ENCODE measurements at places on chromosomes 5 and 9. TPM values are rescaled to one million over a fixed set of nuclear protein-coding genes. Genes with fewer than 3 reads are reported as not detected.

- DNase-seq: peak; percentile 70
Measured at GRCh38 chr9:136686534-136686793, 793 bp downstream of the AGPAT2 start.

GABRA6 gene
- total RNA-seq: not detected

PDE6A gene
- not detected for total RNA-seq

GRCh38 chr5:125293726-125294125 is 547.3 kb upstream of the ZNF608 start:
- DNase-seq: no peak

DNA sequence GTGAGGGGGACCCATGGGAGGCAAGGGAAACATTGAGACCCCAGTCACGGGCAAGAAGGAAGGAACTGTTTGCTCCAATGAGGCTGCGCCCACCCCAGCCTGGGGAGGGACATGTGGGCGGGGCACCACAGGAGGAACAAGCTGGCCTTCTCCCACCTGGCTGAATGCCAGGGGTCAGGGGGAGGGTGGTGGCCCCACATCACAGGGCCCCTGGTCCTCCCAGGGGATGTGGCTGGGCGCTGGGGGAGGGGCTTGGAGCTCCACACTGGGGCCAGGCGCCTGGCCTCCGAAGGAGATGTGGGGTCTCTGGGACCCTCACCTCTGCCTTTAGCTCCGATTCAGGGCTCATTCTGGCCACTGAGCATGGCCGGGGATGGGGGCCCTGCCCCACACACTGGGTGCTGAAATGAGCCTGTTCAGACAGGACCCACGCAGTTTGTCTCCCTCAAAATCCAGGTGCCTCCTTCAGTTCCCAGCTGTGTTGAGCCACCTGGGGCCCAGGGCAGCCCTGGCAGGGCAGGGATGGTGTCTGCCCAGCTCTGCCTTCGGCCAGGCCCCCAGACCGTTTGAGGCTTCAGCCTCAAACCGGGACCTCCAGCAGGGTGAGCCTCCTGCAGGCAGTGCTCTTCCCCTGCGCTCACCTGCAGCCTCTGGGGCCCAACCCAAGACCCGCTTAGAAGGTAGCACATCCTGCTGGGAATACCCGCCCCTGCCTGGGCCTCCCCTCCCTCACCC is 33.2 kb upstream of the NOTCH1 start:
- DNase-seq: no peak

CCNI2 gene
- total RNA-seq: not detected

PCDHB3 gene
- total RNA-seq: not detected

- DNase-seq: no peak
Measured at GRCh38 chr5:150203832-150204589, 14.1 kb downstream of the SLC6A7 start.

RASA1 gene
- total RNA-seq: 9.9 TPM

GPR21 gene
- not detected for total RNA-seq

- no peak for DNase-seq
Measured at GRCh38 chr9:114231273-114231672, 75.9 kb downstream of the COL27A1 start.

GRCh38 chr5:34553581-34553980 is 102.5 kb upstream of the RAI14 start:
- DNase-seq: no peak

CEL gene
- not detected for total RNA-seq

DNA sequence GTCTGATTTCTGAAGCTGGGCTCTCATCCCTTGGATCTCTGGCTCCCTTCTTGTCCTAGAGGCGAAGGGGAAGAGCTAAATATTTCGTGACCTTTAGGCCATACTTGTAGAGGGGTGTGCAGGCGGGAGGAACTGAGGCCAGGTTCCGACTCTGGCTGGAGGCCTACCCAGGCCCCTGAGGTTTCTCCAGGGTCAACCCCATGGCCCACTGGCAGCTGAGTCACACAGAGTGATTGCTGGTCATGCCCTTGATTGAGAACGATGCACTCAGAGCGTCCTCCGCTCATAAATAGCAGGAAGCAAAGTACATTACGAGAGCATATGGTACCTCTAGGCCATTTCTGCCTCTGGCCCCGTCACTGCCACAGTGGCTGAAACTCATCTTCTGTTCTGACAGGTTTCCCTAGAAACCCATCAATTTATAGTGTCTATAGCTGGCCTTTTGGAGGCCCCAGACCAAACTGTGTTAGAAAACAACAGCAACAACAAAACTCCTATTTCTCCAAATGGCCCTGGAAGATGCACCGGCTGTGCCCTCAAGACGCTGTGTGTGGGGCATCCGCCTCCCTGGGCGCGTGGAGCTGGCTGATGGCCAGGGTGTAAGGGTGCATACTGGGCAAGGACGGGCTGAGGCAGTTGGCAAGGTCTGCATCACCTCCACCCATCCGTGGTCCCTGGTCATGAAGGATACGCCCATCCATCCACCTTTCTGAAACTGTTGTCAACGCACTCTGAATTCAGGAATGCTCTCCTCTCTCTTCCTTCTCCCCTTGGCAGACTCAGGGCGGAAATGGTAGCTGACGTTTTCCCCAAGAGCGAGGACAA is 32.9 kb upstream of the FCN1 start:
- no peak for DNase-seq

PLAC8L1 gene
- not detected for total RNA-seq

INSL6 gene
- not detected for total RNA-seq

GLRA1 gene
- total RNA-seq: not detected

GABBR2 gene
- not detected for total RNA-seq

DNA sequence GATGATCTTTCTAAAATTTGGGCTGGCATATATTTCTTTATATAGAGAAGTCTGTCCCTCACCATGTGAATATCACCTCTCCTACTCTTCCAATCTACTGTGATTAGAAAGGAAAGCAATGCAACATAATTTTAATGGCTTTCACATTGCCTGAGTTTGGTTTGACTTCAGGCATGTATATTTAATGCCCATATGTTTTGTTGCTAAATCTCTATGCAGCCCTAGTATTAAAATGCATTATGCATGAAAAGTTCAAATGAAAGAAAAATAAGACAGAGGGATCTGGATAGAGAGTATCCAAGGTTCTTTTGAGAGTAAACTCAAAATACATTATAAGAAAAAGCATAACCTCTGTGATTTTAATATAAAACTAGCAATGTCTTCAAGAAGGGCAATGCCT is 518.3 kb downstream of the PRR16 start:
- no peak for DNase-seq

TAF11L10 gene
- not detected for total RNA-seq

TLE4 gene
- total RNA-seq: 5.6 TPM

- no peak for DNase-seq
Measured at GRCh38 chr9:27485158-27485557, 38.9 kb upstream of the IFNK start.

GPR151 gene
- not detected for total RNA-seq

DNA sequence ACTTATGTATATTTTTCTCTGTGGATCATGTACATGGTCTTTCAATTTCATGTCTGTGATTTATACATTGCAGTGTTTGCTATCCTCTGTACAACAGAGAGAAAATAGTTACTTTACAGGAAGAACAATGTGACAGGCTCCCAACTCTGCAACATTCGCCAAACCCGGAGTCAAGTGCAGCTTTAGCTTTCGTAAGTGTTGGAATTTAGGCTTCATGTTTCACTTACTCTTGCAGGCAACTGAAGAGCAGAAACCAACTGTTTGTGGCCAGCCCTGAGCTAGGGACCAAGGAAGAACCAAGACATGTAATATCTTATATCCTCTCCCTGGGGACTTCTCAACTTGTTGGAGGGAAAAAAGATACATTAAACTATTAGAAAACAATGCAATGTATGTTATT is 147.9 kb downstream of the C5orf15 start:
- no peak for DNase-seq

- no peak for DNase-seq
Measured at GRCh38 chr5:179923436-179923835, 15.7 kb upstream of the TBC1D9B start.

PCDHA11 gene
- total RNA-seq: 0.07 TPM

GRCh38 chr9:129671519-129671918 is 6.1 kb downstream of the PRRX2 start:
- DNase-seq: no peak

GRCh38 chr5:174188295-174188694 is 142.8 kb downstream of the NSG2 start:
- DNase-seq: no peak

HAVCR2 gene
- total RNA-seq: 9.4 TPM

DNA sequence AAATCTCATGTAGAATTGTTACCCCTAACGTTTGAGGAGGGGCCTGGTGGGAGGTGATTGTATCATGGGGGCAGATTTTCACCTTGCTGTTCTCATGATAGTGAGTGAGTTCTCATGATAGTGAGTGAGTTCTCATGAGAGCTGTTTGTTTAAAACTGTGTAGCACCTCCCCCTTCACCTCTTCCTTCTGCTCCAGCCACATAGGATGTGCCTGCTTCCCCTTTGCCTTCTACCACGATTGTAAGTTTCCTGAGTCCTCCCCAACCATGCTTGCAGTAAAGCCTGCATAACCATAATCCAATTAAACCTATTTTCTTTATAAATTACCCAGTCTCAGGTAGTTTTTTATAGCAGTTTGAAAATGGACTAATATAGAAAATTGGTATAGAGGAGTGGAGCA is 1783.7 kb upstream of the CDH9 start:
- no peak for DNase-seq

GRCh38 chr9:75996726-75997125 is 106.3 kb downstream of the PCSK5 start:
- no peak for DNase-seq

PTBP3 gene
- 17.0 TPM for total RNA-seq

LSM11 gene
- total RNA-seq: 1.5 TPM

- DNase-seq: no peak
Measured at GRCh38 chr5:362978-363765, 41.7 kb downstream of the AHRR start.

- DNase-seq: peak; percentile 81
Measured at GRCh38 chr9:128072144-128073021, 4.4 kb downstream of the SLC25A25 start.

- no peak for DNase-seq
Measured at GRCh38 chr9:105473221-105473620, 25.4 kb downstream of the FSD1L start.

- DNase-seq: peak; percentile 9
Measured at GRCh38 chr9:98184326-98184725, 8.1 kb downstream of the CORO2A start.

CARD9 gene
- total RNA-seq: 1.6 TPM

DNA sequence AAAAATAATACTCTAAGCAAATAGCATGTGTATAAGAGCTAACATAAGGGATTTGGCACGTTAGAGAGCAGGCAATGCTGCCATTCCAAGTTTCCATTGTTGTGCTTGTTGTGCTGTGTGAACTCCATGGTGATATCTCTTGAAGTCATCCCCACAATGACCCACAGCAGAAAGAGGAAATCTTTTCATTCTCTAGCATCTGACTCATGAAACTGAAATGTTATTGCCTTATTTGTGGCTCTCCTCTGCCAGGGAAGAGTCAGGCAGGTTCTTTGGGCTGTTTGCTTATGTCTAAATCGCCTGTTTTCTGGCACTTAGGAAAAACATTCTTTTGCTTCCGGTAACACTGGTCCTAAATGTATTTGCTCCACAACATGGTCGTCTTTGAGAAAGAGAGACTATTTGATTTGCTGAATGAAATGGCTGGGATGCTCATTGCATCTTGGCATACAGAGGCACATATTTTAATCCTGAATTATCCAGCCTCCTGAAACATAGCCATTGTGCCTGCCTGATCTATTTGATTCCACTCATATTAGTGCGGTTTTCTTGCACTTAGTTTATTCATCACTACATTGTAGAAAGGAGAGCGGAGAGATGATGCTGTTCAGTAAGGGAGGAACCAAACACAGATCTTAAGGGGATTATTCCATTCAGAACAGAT is 188.8 kb downstream of the CSNK1G3 start:
- DNase-seq: no peak

ANKRD18B gene
- not detected for total RNA-seq

- no peak for DNase-seq
Measured at GRCh38 chr5:71589903-71590302, 2.8 kb downstream of the MCCC2 start.

- no peak for DNase-seq
Measured at GRCh38 chr5:89855417-89855816, 554.1 kb downstream of the CETN3 start.

TCERG1 gene
- 13.3 TPM for total RNA-seq

CCNH gene
- 65.0 TPM for total RNA-seq

PCDHA7 gene
- total RNA-seq: not detected

DNA sequence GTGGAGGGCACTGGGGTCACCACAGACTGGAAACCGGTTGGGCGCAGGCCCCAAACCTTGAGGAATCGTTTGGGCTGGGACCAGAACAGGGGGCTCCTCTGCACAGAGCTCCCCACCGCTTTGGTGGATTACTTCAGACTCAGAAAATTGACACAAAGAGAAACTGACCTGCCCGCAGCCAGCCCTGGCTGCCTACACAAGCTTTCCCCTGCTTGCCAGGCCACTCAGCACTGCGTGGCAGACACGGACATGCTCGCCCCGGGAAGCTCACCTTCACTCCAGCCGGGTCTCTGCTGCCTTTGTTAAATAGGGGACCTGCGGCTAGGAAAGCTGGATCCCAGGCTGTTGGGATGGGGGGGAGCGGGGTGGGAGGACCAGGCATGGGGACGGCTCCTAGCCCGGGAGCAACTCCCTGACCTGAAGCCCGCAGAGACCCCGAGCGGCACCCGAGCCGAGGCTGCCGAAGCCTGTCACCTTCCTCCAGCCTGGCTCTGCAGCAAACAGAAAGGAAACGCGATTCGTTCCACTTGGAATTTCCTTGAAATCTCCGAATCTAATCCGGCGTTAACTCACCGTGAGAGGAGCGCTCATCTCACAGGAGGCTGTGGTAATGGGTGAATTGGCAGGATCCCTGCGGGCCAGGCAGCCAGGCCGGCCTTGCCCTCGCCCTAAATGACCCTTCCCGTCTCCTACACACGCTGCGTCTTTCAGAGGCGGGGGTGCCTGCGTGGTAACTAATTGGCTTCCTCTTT is 8.8 kb downstream of the PAX5 start:
- DNase-seq: no peak

COL23A1 gene
- 0.25 TPM for total RNA-seq

YTHDC2 gene
- total RNA-seq: 13.7 TPM

DNA sequence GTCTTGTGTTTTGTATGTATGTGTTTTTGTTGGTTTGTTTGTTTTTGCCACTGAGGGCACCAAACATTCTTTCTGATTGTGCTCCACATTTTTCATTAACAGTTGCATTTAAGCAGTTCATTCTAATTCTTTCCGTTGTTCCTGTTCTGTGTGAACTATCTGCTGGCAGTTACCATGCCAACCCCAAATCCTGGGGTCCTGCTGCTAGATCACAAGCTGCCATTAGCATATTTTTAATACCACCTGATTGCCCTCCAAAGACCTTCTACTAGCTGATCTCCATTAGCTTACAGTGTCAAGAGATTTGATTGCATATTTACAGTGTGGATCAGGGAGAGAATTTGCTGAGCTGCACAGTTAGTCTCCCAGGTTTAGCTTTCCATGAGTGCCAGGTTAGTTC is 40.6 kb upstream of the STARD4 start:
- DNase-seq: no peak

Data from right lobe of liver (tissue), 6 donors.